ENCODE measurements at places on chromosomes 2 and 18.

DNA sequence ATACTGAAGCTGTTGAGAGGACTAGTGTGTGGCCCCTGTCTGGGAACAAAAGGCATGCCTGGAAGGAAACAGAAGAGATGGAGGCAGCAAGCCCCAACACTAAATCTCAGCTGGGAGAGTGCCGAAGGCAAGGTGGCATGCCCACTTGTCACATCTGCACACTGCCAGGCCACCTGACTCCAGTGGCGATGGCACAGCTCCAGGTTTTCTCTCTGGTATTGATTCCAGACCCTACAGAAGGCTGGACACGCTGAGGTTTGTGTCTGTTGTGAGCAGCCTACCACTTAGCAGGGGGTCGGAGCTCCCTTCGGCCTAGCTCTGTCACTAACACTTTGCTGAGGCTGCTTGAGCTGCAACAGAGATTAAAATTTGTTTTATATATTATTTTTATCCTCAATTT, 307.3 kb downstream of the TDRD15 start:
- no peak for DNase-seq

GRCh38 chr2:70128005-70128404, 40.7 kb downstream of the PCBP1 start:
- DNase-seq = no peak

GRCh38 chr18:48656176-48656575, 117.3 kb downstream of the CTIF start:
- no peak for DNase-seq

DNA sequence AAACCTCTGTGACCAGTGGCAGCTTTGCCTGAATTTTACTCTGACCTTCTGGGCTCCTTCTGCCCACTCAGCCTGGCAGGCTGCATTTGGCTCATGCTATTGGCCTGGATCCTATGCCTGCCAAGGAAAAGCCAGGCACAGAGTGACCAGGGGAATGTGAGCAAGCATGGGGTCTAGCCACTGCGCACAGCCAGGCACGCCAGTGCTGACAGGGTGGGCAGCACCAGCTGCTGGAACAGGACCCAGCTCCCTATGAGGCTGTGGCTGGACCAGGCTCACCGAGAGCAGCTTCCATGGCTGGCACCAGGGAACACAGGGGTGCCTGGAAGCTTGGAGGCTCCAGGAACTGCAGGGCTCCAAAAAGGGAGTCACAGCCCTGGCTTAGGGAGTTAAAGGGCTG, 311.5 kb upstream of the SYT4 start:
- no peak for DNase-seq

- DNase-seq = no peak
Measured at GRCh38 chr18:60070631-60071030, 170.8 kb downstream of the PMAIP1 start.

DNA sequence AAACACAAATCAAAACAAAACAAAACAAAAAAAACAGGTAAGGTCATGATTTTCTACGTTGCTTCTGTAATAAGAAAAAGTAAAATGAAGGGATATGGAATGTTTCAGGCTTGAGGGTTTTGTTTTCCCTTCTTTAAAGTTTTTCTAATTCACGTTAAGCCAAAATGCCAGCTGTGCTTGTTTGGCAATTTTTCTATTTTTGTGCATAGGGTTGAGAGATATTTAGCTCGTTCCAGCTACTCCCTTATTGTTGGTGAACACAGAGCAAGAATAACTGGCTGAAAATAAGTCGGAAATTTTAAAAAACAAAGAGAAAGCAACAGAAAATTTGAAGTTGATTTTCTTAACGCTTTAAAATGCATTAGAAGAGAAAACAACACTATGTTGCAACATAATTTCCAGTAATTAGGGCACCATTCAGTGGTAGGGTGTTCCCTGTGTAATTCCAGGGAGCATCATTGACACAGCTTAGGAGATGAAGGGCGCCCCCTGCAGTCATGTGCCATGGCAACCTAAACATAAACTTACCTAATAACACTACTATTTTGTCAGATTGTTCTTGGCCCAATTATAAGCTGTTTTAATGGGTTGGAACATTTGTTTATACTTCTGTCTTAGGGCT, 99.5 kb downstream of the DTNA start:
- DNase-seq = no peak

DNA sequence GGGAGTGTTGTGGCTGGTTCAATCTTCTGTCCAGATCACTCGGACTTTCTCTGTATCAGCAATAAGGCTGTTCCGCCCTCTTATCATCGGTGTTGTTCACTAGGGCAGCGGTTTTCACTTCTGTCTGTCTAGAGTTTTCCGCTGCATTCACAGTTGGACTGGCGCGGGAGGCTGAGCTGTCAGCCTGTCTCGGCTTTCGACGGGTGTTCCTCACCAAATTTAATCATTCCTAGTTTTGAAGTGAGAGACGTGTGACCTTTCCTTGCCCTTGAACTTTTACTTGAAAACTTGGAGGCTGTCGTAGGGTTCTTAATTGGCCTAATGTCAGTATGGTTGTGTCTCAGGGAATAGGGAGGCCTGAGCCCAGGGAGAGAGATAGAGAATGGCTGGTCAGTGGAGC, 108.3 kb downstream of the NFATC1 start:
- no peak for DNase-seq

DNA sequence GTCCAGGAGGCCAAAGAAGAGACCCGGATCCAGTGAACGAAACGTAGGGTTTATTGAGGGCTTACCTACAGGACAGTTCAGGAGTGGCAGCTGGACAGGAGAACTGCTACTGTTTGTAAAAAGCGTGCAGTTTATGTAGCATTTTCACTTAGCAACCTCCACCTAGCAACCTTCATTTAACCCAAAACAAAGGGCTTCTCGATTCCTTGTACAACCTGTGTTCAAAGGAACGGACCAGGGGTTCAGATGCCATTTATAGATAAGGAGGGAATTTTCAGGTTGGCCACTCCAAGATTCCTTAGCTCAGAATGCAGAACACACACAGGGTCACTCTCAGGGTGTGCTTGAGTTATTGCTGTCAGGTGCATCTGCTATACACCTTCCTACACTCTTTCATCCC, 65.1 kb upstream of the YWHAQ start:
- DNase-seq = no peak

DNA sequence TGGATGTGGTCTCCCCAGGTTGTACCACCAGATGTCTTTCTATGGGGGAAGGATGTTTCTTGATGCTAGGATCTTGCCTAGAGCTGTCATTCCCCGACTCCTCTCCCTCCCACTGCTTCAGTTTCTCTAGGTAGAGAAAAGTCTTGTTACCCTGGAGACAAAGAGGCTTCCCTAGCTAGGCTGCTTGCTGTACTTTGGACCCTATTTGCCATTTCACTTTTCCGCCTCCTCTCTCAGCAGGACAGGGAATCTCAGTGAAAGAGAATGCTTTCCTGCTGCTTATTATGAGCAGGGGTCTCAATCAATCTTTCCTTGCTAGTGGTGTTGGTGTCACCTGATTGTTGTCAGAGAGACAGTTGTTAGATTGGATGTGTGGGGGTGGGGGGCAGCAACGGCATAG, 818.8 kb upstream of the GYPC start:
- DNase-seq = no peak

DNA sequence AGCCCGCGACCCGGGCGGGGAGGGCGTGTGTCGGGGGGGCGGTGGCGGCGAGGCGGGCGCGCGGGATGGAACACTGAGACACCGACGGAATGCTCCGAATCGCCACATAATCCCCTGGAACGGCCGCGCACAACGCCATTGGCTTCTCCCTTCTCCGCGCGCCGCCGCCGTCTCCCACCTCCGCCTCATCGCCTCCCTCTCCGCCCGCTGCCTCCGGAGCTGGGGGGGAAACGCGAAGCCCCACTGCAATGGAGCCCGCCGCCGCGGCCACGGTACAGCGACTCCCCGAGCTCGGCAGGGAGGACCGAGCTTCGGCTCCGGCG, at the start of gene PHLPP1:
Gene PHLPP1, plus strand, starts transcription at position 106 of the 323 bp plus-strand sequence. Its CDS starts 143 bp downstream, at position 249.
- DNase-seq = peak; percentile 77

- no peak for DNase-seq
Measured at GRCh38 chr2:73053316-73054114, 18.0 kb downstream of the SFXN5 start.

DNA sequence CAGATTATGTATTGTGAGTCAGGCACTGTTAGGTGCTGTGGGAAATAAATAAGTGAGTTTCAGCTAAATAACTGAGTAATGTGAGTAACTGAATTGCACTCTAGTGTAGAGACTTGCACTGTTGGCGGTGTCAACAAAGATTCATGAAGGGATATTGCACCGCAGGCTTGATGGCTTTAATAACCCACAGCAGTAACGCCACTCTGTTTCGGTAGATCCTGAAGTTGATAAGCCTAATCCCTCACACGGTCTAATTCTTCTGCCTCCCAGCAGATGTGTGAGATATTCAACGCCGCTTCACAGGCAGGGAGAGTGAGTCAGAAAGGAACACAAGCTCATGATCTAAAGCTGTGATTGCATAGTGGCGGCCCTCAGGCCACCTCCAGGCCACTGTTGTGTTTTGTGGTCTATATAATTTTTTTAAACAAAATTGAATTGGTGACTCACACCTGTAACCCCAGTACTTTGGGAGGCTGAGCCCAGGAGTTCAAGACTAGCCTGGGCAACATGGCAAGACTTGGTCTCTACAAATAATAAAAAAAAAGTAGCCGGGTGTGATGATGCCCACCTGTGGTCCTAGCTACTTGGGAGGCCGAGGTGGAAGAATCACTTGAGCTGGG, 94.3 kb downstream of the LIPG start:
- no peak for DNase-seq

GRCh38 chr2:119694470-119694844, 15.5 kb downstream of the TMEM177 start:
- no peak for DNase-seq

DNA sequence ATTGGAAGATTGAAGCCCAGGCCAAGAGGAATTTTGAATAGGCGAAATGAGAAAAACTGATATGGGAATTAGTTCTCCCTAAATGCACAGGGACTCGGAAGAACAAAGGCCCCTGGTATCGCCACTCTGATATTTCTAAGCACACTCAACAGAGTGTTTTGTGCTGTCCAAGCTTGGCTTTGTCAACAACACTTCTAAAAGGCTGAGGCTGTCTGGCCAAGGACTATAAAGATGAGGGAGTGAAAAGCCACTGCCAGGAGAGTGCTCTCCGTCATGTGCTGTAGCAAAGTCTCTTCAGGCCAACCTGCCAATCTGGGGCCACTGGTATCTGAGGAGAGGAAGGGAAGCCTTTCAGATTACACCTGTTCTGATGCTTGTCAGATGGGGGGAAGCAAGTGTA, 611.2 kb upstream of the PIK3C3 start:
- no peak for DNase-seq

DNA sequence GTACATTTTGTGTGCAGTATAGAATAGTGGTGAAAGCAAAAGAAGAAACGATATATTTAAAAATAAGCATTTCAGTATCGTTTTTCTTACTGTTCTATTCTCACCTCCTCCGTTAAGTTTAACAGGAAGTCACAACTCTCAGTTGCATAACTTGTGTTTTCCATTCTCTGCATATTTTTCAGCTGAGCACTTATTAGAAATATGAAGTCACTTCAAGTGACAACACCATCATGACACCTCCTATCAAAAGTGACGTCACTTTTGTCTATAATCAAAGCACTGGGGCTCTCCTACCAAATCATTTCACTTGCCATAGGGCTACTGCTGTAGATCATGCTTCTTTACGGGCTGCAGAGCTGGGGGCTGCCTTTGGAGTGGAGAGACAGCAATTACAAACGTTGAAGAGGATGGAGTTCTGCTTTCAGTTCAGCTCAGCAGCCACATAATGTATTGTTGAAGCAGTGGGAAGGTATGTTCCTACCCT, 36.3 kb downstream of the STAT4 start:
- DNase-seq = peak; percentile 43

DNA sequence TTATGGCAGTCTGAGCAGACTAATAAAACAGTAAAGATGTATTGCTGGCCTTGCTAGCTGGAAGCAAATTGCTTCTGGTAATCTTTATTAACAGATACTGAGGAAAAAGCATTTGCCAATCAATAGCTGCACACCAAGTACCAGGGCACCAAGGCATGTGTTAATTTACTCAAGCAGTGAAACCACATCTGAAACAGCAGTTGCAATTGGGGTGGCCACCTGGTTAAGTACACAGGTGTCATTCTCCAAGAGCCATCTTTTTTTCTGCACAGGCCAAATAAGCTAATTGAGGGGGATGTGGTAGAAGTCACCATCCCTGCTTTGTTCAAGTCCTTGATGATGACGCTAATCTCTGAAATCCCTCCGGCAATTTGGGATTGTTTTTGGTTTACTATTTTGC, 8.6 kb upstream of the SEH1L start:
- no peak for DNase-seq

- no peak for DNase-seq
Measured at GRCh38 chr2:189848276-189848675, 64.0 kb downstream of the PMS1 start.

GRCh38 chr2:88067189-88067588, 436 bp upstream of the SMYD1 start:
- no peak for DNase-seq

DNA sequence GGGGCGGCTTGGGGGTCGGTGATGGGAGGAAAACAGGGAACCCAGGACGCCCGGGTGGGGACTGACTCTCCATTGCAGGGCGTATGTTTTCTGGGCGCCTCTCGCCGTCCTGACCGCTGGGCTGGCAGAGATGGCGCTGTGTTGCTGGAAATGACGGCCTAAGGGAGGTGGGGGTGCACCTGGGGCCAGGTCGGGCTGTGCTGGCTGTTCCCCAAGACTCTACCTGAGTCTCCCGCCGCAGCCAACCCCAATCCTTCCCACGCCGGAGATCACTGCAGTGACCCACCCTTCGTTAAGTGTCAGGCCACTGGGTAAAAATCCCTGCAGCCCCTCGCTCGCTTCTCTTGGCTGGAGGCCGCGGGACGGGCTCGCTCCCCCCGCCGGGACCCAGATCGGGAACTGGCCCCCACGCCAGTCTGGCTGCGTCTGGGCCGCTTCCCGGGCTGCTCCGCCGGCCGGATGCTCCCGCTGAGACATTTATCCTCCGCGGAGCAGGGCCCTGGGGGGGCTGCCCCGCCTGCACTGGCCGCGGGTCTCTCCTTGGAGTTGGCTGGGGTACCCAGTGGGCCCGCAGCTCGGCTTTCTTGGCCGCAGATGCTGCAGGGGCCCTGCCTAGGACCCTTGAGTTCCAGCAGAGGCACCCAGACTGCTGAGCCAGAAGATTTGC, 7.8 kb upstream of the ARMC9 start:
- DNase-seq = peak; percentile 29

DNA sequence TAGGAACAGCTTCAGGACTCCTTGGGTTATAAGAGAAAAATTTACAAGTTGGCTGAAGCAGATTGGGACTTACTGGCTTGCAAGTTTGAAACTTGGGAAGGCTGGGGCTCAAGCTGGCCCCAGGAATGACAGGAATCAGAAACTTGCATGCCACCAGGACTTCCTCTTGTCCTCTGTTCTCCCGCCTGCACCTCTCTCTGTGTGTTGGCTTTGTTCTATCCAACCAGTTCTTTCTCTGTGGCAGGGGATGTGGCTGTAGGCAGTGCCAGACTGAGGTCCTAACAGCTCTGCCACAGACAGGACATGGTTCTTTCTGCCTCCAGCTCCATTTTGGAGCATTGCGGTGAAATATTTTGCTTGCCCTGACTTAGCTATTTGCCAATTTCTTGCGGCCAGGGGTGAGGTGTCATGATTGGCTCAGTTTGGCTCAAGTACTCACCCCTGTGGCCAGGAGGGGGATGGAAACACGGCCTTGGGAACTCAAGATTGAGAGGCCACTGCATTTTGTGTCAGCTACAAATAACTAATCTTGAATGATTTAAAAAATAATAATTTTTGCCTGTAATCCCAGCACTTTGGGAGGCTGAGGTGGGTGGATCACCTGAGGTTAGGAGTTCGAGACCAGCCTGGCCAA, 48.9 kb downstream of the MEP1B start:
- no peak for DNase-seq

- no peak for DNase-seq
Measured at GRCh38 chr2:3114406-3115185, 263.0 kb downstream of the EIPR1 start.

Measured in GM13977 (cell line).